ENCODE measurements at places on chromosomes 1 and 21. TPM values are rescaled to one million over a fixed set of nuclear protein-coding genes. Genes with fewer than 3 reads are reported as not detected.

- DNase-seq, result no peak
Measured at GRCh38 chr1:40844887-40845878, 17.0 kb downstream of the CITED4 start.

GRCh38 chr1:78096976-78097375 is 51.2 kb downstream of the GIPC2 start:
- DNase-seq, result no peak

DNA sequence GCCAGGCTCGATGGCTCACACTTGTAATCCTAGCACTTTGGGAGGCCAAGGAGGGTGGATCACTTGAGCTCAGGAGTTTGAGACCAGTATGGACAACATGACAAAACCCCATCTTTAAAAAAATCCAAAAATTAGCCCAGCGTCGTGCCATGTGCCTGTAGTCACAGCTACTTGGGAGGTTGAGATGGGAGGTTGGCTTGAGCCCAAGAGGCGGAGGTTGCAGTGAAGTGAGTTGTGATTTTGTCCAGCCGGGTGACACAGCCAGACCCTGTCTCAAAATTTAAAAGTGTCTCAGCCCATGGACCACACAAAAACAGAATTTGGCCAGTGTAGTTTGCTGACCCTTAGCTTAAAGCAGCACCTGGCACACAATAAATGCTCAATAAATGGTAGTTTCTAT is 11.3 kb upstream of the TACSTD2 start:
- DNase-seq, result no peak

TLCD4 gene
- 18.9 TPM for total RNA-seq

- no peak for DNase-seq
Measured at GRCh38 chr1:202268032-202268431, 73.7 kb downstream of the UBE2T start.

DNA sequence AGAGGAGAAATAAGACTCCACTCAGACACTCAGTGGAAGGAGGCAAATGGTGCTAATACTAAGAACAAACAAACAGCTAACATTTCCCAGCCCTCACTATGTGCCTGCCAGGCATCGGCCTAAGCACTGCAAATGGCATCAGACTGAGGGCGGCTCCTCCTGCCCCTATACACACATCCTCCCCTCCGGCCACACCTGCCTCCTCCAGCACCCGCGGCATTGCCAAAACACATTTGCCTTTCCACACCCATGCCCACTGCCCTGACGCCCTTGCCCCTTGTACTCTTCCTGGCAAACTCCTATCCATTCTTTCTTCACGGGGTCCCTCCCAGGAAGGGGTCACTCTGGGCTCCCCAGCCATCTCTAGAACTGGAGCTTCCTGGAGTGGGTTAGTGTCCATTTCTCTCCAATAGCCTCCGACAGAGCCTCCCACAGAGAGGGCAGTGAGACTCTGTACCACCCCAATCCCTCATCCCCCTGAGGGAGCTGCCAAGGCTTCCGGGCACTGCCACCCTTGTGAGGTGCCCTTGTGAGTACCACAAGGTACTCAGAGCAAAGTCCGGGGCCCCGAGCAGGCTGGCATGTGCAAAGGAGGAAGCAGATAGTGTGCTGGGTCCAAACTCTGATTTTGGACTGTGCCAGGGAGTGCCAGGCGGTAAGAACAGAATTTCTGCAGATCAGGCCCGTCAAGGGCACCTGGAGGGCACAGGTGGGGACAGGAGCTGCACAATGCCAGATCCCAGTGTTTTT is 959 bp downstream of the AKR7A3 start:
- peak; percentile 89 for DNase-seq

HAPLN2 gene
- 1.9 TPM for total RNA-seq

ADAMTS5 gene
- total RNA-seq, result 4.4 TPM

DNA sequence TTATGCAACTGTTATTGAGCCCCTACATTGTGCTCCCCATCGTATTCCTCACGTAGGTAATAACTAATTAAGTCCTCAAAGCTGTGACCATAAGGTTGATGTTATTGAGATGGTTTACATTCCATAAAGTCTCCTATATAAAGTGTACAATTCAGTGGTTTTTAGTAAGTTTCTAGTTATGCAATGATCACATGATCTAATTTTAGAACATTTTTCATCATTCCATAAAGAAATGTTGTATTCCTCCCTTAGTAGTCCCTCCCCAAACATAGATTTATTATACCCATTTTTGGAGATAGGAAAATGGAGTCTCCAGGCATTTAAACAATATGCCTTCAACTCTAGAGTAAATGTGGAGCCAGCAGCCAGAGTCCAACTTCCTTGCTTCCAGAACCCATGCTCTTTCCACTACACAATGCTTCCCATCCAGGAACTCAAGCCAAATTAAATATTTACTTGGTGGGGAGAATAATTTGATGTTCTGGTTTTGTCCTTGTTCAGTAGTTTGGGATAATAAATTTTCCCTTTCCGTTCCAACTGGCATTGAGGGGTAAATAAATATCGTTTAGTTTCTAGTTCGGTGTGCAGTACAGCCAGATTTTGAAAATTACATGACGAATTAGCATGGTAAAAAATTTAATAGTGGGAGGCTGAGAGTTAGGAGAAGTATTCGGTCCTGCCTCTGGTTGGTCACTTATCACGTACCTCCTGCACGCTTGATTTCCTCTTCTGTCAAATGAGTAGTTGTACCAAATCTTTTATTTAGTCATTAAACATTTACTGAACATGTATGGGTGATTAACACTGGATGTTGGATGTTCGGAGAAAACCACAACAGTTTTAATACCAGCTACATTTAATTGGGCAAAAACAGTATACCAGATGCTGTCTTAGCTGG is 66.3 kb downstream of the CACHD1 start:
- DNase-seq, result no peak

UCHL5 gene
- total RNA-seq, result 27.9 TPM

AMY2A gene
- total RNA-seq, result 1.1 TPM

DNA sequence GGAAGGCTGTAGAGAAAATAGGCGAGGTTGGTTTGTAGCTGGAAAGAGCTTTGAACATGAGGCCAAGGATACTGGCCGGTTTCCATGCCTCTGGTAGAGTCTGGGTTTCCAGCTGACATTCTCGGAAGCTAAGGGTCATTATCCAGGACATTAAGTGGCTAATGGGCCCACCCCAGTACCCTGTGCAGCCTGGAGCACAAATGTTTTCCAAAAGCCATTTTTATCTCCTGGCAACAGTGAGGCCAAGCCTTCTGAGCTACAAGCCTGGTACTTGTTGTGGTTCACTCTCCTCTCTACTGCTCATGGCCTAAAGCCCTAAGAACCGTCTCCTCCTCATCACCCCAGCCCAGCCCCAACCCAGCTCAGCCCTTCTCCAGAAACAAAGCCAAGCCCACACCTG is 122.9 kb downstream of the DMRTA2 start:
- no peak for DNase-seq

AGO1 gene
- total RNA-seq, result 36.3 TPM

- DNase-seq, result no peak
Measured at GRCh38 chr1:158819461-158820443, 11.4 kb upstream of the MNDA start.

DNA sequence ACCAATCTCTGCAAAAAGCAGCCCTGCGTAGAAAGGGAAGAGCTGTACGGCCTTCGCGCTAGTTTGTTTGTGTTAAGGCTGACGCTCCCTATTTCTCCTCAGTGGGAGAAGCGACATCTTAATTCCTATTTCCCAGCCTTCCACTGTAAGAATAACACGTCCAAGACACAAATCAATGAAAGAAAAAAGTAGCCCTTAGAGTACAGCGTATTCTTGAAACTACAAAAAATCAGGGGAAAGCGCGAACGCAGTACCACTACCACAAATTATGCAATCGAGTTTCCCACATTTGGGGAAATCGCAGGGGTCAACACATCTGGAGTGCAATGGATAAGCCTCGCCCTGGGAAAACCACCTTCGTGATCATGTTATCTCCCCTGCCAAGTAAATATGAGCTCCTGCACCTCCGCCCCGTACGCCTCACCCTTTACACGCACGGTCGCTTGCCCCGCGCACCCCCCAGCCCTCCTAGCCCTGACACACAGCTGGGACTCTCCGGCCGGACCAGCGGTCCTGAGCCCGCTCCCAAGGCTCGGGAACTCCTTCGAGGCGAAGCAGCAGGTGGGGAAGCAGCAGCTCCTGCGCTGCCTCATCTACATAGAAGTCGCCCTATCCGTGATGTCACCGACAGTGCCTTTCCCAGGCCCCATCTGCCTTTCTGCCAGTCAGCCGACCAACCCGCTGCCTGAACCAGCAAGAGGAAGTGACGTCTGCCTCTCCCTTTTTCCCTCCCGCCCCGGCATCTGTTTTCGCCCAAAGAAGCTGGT is 94.7 kb downstream of the PPIAL4G start:
- DNase-seq, result peak; percentile 94

SYCP1 gene
- not detected for total RNA-seq

DNA sequence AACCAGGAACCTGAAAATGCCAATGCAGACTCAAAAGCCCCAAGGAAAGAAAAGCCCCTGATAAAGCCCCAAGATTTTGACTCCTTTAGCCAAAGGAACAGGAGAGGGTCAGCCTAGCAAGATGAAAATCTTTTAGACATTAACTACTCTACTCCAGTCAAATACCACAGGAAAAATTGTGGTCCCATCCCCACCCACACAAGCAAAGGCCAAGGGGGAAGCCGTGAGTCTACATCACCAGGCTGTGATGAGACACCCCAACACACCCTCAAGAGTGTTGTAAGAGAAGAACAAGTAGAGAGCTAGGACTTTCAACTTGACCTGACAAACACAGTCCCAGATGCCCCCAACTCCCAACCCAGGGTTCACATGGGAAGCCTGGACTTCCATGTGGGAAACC is 192.8 kb upstream of the NR5A2 start:
- no peak for DNase-seq

- DNase-seq, result no peak
Measured at GRCh38 chr1:173475564-173476196, 1.5 kb upstream of the PRDX6 start.

DNA sequence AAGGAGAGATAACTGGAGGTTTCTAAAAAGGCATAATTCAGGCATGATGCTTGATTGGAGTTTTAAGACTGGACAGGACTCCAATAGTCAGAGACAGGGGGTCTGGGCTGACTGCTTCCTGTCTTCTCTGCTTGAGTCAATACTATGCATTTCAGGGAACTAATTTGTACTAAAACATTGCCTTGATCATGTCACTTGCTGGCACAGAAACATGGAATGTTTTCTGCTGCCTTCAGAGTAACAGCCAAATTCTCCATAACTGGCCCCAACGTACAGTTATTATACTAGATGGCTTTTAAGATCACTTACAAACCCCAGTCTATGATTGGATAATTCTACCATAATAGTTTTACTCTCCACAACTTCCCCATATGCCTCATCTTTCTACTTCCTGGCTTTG is 247.0 kb downstream of the DNM3 start:
- DNase-seq, result no peak

CNKSR1 gene
- 97.1 TPM for total RNA-seq

DNA sequence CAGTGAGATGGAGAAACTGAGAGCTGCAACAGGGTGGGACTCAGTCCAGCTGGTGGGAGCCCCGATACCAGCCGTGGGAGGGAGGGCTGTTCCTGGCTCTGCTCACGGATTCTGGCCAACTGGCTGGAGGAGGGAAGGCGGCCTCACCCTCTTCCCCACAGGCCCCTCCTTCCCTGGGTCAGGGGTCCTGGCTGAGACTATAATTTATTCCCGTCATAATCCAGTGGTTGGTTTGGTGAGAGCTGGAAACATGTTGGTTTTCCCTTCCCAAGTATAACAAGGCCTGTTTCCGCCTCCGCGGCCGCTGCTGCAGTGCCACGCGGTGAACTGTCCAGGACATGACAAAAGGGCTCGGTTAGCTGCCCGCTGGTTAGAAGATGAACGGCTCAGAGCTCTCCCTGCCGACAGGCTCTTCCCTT is 10.0 kb downstream of the PTPRF start:
- DNase-seq, result peak; percentile 52

HIVEP3 gene
- total RNA-seq, result 4.6 TPM

TCEA3 gene
- total RNA-seq, result 112 TPM

GRCh38 chr1:225565847-225566246 is 87.1 kb downstream of the ENAH start:
- no peak for DNase-seq

DNA sequence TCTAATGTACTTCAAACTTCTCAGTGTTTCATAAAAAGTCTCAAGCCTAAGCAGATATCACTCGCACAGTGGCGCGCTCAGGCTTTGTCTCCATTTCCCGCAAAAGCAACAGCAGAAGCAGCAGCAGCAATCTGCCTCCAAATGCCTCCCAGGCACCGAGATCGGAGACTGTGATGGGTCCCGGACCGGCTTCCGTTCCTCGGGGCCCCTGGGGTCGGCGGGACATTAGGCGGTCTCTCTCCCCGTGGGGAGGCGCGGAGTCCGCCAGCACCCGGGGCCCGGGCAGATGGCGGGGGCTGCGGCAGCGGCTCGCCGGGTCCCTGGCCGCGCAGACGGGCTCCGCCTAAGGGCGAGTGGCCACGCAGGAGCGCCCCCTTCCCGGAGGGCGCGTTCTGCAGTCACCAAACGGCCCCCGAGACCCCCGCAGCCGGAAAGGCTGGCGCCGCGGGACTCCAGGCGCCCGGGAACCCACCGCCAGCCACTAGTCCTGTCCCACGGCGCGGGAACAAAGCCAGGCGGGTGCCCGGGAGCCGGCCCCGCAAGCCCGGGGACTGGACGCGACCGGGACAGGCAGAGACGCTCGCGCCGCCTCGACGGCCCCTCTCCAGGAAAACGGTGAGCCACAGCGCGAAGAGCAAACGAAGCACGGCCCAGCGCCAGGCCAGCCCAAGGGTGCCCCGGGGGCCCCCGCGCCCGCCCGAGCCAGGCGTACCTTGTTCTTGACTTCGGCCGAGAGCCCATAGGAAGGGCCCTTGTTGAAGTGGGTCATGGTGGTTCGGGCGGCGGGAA is 590 bp downstream of the CNN3 start:
- DNase-seq, result peak; percentile 78

GRCh38 chr21:42115136-42115683 is 44.1 kb downstream of the UMODL1 start:
- DNase-seq, result no peak

GRCh38 chr1:54001591-54001990 is 16.4 kb downstream of the LDLRAD1 start:
- no peak for DNase-seq

DNA sequence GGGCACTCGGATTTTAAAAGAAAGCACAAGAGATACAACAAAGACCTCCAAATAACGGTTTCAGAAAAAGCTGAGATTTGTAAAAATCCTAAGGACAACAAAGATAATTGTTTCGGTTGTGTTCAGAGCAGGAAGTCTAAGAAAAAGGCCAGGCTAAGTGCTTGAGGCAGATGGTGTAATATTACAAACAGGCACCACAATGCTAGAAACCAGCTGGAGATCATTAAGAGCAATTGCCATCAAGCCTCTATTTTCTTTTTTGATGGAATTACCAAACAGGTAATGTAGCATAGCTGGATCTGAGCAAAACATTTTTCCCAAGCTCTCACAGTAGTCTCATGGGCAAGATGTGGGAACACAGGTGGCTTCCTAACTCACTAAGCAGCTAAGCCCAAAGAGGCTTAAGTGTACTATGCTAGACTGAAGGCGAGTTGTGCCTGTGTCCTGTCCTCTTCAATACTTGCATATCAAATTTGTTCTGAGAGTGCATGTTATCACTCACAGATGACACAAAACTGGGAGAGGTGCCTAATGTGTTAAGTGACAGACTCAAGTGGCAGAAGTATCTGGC is 161.6 kb downstream of the GLUL start:
- DNase-seq, result no peak

- peak; percentile 19 for DNase-seq
Measured at GRCh38 chr1:20440785-20441200, 45.2 kb downstream of the CAMK2N1 start.
